ENCODE measurements at places on chromosomes 4 and X.

- peak; percentile 35 for DNase-seq
These were observed 58.0 kb downstream of the ENPEP start for GRCh38 chr4:110533940-110534339.

DNA sequence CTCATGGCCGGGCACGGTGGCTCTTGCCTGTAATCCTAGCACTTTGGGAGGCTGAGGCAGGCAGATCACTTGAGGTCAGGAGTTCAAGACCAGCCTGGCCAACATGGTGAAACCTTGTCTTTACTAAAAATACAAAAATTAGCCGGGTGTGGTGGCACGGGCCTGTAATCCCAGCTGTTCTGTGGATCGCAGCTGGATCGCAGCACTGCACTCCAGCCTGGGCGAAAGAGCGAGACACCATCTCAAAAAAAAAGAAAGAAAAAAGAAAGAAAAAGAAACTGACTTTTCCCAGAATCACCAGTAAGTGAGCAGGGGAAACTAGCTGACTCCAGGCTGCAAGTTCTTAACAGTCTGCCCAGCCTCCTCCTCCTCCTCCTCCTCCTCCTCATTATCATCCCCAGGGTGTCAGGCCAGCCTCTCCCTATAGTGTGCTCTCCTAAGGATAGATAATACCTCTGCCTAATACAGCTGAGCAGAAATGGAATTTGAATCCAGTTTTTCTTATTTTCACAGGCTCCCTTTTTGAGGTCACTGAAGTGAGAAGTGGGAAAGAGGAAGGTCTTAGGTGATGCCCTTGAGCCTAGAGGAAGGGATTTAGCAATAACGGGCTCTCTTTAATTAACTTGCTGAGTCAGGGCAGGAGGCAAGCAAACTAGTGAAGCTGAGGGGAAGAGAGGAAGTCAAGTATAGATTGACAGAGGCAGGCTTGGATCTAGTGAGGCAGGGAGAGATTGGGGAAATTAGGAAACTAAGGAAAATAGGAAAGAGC lies 11.8 kb upstream of the ELF2 start:
- no peak for DNase-seq

- DNase-seq = no peak
These were observed 61.5 kb downstream of the AMOT start for GRCh38 chrX:112779139-112779538.

DNA sequence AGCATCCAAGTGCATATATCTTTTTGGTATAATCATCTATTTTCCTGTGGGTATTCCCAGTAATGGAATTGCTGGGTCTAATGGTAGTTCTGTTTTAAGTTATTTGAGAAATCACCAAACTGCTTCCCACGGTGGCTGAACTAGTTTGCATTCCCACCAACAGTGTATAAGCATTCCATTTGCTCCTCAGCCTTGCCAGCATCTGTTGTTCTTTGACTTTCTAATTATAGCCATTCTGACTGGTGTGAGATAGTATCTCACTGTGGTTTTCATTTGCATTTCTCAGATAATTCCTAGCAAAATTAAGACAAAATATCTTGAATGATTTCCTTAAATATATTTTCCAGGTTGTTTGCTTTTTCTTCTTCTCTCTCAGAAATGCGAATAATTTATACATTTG lies 341.1 kb downstream of the GBA3 start:
- DNase-seq = no peak

DNA sequence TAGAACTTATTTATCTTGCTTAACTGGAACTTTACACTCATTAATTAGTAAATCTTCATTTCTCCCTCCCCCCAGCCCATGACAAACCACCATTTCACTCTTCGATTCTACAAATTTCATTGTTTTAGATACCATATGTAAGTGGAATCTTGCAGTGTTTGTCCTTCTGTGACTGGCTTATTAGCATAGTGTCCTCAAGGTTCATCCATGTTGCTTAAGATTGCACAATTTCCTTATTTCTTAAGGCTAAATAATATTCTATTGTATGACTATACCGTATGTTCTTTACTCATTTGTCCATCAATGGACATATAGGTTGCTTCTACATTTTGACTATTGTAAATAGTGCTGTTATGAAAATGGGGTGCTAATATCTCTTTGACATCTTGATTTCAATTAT lies 24.5 kb upstream of the RNF212 start:
- no peak for DNase-seq

DNA sequence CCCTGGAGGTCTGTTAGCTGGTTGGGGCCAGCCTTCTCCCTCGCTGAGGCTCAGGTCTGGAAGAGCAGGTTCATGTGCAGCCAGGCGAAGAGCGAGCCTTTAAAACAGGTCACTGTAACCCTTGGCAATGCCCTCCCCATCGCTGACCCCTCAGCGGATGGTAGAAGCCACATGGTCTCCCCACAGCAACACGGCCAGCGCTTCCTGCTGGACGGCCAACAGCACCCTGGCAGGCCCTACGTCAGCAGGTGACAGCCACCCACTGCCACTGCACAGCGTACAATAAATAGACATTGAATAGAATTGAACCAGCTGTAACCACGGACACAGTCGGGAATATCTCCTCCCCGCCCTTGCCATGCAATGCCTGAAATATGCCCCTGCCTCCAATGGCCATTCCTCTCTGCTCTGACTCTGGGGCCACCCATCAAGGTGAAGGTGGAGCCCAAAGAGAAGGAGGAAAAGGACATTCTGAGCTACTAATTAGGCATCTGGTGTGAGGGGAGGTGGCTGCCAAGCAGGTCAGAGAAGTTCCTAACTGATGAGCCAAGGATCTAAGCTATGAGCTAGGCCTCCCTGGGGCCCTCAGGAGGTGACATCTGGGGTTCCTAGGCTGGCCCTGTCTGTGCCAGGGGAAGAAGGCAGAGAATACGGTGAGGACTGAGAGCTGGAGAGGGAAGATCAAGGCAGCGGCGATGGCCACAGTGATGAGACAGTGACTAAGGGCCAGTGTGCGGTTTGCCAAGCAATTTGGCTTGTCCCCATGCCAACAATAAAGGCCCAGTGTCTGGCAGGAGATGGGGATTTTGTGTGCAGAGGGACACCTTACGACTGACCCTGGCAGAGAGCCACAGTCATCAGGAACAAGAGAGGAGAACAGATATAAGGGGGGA lies 202.3 kb downstream of the BCOR start:
- DNase-seq = no peak

DNA sequence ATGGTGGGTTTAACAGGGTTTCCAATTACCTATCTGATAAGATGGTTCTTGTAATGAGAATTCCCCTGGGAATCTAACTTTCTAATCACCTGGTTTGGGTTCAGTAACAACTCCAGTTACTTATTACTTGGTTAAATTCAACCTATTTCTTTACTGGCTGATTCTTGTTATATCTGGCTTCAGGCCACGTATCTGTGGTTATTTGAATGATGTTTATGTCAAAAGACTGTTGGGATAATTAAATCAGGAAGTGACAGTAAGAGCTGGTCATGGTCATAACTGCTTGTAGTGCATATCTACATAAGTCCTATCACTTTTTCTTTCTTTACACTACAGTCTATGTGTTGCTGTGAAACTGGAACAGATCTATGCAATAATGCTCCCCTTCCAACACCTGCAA lies 108.1 kb downstream of the MID1 start:
- no peak for DNase-seq

GRCh38 chr4:20512985-20513384 lies 187.3 kb upstream of the PACRGL start:
- DNase-seq = no peak

- peak; percentile 54 for DNase-seq
These were observed 58.5 kb downstream of the ASMT start for GRCh38 chrX:1673337-1673736.

- DNase-seq = no peak
These were observed at the start of gene CFI for GRCh38 chr4:109801895-109802319. Gene CFI, minus strand, starts transcription at chr4:109801999. Its CDS starts 28 bp downstream, at chr4:109801971.

DNA sequence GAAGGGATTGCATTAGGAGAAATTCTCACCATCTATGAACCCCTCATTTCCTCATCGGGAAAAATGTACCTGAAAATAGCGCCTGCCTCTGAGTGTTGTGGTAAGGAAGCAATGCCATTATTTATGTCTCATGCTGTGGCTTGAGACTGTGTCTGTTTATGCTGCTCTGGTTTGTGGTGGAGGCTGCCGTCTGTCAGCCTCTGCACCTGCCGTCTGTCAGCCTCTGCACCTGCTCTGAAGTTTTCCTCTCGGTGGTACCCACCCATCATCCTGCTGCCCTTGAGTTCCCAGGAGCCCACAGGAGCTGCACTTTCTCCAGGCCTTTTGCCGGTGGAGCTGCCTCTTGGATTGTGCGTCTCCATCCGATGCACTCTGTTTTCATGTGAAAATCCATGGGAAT lies 68.5 kb upstream of the PPP2R3B start:
- DNase-seq = peak; percentile 15

GRCh38 chr4:158929939-158930638 lies 161.3 kb downstream of the FNIP2 start:
- DNase-seq = no peak

GRCh38 chr4:55973650-55974049 lies 24.9 kb downstream of the CEP135 start:
- no peak for DNase-seq

DNA sequence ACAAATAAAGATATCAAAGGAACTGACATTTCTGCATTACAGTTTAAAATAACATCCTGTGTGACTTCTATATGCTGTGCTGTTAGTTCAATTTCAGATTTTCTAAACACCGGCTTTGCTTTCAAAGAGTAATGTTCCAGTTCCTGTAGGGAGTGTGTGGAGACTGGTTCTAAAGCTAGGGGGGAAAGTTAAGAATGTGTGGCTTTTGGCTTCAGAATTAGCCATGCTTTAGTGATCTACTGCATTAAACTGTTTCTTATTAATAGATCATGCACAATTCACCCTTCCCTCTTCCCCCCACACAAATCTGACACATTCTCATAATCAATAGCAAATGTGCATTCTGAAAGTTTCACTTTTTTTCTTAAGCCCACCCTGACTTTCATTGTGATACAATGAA lies 32.0 kb upstream of the DKK2 start:
- DNase-seq = no peak

DNA sequence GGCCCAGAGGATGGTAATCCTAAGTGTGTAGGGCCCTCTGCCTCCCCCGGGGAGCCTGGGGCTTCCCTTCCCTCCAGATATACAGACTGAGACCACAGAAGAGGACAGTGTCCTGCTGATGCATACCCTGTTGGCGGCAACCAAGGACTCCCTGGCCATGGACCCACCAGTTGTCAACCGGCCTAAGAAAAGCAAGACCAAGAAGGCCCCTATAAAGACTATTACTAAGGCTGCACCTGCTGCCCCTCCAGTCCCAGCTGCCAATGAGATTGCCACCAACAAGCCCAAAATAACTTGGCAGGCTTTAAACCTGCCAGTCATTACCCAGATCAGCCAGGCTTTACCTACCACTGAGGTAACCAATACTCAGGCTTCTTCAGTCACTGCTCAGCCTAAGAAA lies 1.9 kb downstream of the TRO start:
- no peak for DNase-seq

DNA sequence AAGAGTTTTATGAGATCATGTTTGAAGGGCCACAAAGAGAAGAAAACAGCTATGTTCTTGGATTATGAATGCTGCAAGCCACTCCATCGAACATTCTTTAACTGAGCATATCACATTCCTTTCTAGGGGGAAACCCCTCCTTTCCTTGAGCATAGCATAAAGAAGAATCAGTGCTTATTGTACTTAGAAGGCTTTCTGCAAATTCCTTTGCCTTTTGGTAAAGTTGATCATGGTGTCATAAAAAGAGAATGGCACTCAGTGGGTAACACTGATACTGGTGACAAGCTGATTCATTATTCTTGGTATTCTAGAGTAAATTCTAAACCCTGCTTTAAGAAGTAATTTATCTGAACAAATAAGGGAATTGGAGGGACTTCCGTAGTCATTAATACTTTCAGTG lies 88.5 kb upstream of the GPR34 start:
- DNase-seq = no peak

GRCh38 chr4:139555705-139556070 lies 331 bp downstream of the SETD7 start:
- DNase-seq = no peak

GRCh38 chr4:16765546-16765945 lies 132.9 kb downstream of the LDB2 start:
- DNase-seq = no peak

DNA sequence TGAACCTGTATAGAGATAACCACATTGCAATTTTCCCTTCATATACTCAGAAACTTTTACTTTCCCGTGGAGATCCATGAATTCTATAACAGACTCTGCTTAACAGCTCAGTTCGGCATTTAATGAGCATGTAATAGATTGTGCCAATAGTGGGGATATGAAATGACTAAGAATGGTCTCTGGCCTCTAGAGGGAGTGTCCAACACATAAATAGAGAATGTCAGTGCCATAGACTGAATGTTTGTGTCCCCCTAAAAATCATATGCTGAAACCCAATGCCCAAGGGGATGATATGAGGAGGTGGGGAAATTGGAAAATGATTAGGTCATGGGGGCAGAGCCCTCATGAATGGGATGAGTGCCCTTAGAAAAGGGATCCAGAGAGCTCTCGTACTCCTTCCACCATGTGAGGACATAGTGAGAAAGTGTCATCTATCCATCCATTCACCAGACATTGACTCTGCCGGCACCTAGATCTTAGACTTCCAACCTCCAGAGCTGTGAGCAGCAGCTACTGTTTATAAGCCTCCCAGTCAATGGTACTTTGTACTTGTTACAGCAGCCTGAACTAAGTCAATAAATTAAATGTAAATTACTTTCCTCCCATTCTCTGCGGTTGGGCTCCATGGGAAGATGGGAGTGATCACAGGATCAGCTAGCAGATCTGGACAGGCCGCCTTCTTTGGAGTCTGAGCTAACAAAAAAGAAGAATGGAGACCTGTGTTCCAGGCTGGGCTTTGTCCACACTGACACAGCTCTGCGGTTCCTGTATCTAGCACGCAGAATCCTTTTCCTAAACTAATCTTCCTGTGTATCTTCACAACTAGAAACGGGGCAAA lies 28.1 kb upstream of the HPSE start:
- DNase-seq = peak; percentile 57

GRCh38 chrX:51395810-51396728 lies 63.4 kb downstream of the NUDT10 start:
- peak; percentile 76 for DNase-seq

DNA sequence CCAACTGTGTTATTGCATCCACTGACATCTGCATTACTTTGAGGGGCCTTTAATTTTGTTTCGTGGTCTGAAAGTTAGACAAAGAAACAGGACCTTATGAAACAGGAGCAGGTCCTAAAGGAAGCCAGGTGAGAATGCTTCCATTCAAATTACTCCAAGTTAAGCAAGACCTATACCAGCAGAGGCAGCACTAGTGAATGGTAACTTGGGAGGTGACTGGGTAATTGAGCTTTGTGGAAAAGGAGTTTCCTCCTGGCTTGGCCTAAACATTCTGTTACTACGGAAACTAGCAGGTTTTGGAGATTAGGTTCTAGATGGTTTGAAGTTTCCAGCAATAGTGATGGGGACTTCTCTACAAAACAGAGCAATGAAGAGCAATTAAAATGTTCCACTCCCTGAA lies 173.5 kb downstream of the NKX6-1 start:
- DNase-seq = no peak

GRCh38 chrX:49079489-49080428 lies at the start of gene WDR45:
Gene WDR45, minus strand, starts transcription at chrX:49079887. Its CDS starts 1,792 bp downstream, at chrX:49078095.
- peak; percentile 63 for DNase-seq

DNA sequence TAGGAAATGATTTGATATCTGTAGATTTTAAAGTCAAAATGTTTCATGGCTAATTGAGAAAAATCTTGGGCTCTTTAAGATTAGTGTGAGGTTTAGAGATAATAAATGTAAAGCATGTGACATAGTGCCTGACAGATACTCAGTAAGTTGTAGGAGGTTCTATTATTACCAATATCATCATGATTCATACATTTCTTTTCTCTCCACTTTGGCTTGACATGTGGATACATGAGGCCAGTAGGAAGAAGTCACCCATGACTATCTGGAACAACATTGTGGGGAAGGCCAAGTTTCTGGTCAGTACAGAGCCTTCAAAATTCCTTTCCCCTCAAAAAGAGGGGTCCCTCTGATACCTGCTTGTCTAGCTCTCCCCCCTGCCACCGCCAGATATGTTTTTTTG lies 91.2 kb upstream of the SORBS2 start:
- no peak for DNase-seq

Measured in NAMALWA (cell line).